ENCODE measurements at places on chromosomes 2 and 18.

- DNase-seq: peak; percentile 88
Observed at GRCh38 chr2:85888684-85889626, at the start of gene ST3GAL5. ST3GAL5 (minus strand) TSS chr2:85888990; CDS start chr2:85888905, 85 bp downstream.

- DNase-seq: no peak
Observed at GRCh38 chr2:12317814-12318426, 398.8 kb upstream of the TRIB2 start.

DNA sequence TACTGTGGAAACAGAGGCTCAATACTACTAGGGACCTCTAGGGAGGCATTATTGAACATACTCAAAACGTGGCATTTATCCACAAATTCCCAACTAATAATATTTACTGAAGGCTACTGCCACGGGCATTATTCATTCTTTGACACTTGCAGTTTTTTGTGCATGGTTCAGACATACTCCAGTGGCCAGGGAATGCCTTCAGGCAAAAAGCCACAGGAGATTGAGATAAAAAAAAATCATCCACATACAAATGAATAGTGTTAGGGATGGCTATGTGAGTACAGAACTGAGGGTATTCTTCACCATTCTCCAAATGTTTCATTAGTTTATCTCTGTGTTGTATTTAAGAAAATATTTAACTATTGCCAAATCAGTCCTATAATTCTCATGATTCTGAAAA, 974.9 kb upstream of the PIK3C3 start:
- no peak for DNase-seq

- no peak for DNase-seq
Observed at GRCh38 chr2:111663471-111664274, 220.3 kb downstream of the ANAPC1 start.

DNA sequence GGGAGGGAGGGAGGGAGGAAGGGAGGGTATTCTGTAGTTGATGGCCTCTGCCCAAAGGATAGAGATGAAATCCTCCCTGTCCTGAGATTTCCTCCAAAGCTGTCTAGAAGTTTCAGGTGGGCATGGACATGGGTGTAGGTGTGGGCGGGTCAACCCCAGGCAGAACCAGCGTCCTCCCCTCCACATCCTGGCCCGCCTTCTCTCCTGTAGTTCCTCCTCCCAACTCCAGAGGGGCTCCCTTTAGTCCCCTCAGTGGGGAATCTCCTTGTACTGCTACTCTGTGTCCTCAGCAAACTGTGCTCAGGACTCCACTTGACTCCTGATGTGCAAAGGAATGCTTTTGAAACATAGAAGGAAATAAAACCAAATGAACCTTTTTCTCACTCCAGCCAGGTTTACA, 88.1 kb downstream of the MRPS9 start:
- no peak for DNase-seq
